Activated naive CD4-positive, alpha-beta T cell treated with anti-CD3 and anti-CD28 coated beads, Interleukin-2, amount 50 U/mL, for 16 hours (primary cell): ENCODE measurements at places on chromosomes 1 and 21.

DNA sequence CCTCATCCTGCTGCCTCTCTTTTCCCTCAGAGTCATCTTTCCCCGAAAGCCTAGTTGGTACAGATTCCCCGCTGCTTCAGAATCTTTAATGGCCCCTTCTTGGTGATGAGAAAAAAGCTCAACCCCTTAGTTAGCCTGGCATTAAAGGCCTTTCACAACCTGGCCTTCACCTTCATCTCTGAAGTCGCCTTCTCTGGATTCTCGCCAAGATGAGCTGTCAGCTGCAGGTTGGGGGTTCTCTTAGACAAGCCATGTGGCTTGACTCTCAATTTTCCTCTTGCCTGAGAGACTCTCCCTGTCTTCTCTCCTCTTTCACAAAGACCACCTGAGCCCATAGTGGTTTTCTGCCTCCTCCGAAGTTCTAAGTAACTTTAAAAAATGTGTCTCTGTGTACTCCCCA, 15.5 kb upstream of the DISC1 start:
- no peak for DNase-seq

DNA sequence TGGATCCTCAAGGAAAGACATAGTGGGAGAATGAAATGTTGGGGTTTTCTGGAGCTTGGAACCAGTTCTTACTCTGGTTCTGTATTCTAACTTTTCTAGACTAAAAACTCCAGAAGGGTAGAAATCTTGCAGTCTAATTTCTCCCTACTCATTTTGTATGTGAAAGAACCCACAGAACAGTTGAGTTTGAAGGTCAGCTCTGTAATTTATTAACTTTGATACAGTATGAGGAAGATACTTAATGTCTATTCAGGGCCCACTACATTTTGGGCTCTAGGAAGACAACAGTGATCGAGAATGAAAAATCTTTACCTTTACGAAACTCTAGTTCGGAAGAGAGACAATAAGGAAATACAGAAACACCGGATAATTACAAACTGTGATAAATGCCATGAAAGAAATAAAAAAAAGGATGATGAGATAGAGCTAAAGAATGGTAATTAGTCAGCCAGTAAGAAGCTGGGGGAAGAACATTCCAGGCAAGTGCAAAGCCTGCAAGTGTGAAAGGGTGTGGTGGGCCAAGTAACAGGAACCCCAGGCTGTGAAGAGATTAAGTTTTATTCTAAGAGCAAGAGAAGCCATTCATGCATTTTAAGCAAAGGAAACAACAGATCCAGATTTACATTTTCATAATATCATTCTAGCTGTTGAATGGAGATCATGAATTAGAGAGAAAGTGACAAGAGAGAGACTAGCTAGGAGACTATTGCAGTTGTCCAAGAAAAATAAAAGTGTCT, 159.9 kb upstream of the HMCN1 start:
- DNase-seq, result no peak

GRCh38 chr1:150532860-150533259, 16.3 kb upstream of the ADAMTSL4 start:
- DNase-seq, result no peak

DNA sequence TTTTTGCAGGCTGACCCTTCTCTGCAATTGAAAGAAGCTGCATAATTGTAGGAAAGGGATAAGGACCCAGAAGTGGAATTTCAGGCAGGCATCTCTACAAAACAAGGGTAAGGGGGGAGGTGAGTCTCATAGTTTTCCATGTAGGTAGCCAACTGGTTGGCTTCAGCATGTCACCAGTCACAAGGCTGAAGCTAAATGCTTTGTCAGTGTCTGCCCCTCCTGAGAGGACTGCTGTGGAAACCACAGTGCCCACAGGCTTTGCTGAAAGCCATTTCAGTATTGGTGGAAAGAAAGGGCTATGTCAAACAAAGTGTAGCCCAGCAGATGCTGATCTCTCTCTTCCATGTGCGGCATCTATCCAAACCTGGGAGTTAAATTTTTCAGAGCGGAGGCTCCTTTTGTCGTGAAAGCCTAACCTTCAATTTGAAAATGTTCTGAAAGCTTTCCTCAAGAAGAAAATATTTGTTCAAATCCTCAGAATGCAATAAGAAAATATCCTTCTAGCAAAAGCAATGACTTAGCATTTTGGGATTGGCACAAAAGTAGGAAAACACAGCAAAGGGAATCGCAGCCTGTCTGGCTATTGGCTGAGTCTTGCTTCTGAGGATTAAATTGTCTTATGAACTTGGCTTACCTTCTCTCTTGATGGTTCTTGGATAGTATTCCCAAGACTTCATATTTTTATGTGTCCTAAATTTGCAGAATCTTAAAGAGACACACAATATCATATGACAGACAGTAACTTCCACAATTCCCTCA, 591.7 kb downstream of the PLPP3 start:
- DNase-seq, result no peak

- DNase-seq, result no peak
Observed at GRCh38 chr1:202056644-202057334, 46.4 kb downstream of the ELF3 start.

DNA sequence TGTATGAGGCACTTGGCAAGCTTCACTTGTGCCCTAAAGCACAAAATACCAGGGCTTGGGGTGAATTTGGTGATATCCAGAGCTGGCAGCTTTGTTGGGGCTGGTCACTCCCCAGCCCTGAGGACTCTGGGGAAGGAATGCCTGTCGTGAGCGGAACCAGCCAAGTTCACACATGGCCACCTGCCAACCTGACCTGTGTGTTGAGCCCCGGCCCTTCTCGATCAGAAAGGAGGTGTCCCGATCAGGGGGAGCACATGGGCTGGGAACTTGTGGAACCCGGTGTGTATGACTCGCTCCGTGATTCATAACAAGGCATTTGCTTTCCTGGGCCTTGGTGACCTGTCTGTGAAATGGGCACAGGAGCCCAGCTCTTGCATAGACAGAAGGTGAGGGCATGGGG, 43.1 kb downstream of the AGPAT3 start:
- no peak for DNase-seq

- no peak for DNase-seq
Observed at GRCh38 chr1:209191262-209191634, 392.3 kb upstream of the CAMK1G start.

- DNase-seq, result no peak
Observed at GRCh38 chr1:201925981-201926645, 20.2 kb downstream of the LMOD1 start.

GRCh38 chr1:22263359-22263758, 120.5 kb upstream of the WNT4 start:
- no peak for DNase-seq
